H1 (cell line): ENCODE measurements at places on chromosomes 7 and 10. TPM values are rescaled to one million over a fixed set of nuclear protein-coding genes. Genes with fewer than 3 reads are reported as not detected.

GRCh38 chr10:51168086-51168815 lies 94.0 kb downstream of the PRKG1 start:
- no peak for DNase-seq

GRCh38 chr7:23373151-23374004 lies 74.2 kb downstream of the MALSU1 start:
- no peak for DNase-seq

GRCh38 chr10:106336874-106337273 lies 827.6 kb downstream of the SORCS1 start:
- DNase-seq: no peak

DNA sequence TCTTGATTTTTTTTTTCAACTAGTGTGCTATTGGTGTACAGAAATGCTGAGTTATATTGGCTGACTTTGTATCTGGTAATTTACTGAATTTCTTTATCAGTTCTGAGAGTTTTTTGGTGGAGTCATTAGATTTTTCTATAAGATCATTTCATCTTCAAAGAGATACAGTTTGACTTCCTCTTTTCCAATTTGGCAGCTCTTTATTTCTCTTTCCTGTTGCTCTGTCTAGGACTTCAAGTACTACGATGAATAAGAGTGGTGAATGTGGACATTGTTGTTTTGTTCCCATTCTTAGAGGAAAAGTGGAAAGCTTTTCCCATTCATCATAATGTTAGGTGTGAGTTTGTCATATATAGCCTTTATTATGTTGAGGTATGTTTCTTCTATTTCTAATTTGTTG lies 50.2 kb downstream of the LOXL4 start:
- no peak for DNase-seq

CLIP2 gene
- total RNA-seq: 39.8 and 41.5 TPM in 2 replicates
